Right ventricle myocardium inferior (tissue), 1 donor: ENCODE measurements at places on chromosomes 4 and X. TPM values are rescaled to one million over a fixed set of nuclear protein-coding genes. Genes with fewer than 3 reads are reported as not detected.

- no peak for DNase-seq
Measured at GRCh38 chrX:8520791-8521190, 56.2 kb downstream of the VCX3B start.

GRCh38 chr4:143882892-143883291 is 22.5 kb downstream of the GYPE start:
- DNase-seq, result no peak

DNA sequence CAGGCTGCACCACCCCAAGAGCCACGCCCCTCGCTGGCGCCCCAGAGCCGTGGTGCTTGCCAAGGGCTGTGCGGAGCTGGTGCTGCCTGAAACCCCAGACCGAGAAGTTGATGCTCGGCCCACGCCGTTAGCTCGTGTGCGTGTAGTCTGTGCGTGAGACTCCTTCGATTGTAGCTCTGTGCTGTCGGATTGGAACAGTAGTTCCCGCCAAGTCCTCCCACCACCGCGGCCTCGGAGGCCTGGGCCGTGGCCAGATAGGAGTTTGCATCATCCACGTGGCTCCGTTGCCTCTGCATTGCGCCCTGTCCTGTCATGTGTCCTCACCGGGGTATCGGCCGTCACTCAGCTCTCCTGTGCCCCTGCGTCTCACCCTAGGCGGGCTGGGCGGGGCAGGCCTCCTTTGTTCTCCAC is 24.2 kb downstream of the TNIP2 start:
- DNase-seq, result no peak

DNA sequence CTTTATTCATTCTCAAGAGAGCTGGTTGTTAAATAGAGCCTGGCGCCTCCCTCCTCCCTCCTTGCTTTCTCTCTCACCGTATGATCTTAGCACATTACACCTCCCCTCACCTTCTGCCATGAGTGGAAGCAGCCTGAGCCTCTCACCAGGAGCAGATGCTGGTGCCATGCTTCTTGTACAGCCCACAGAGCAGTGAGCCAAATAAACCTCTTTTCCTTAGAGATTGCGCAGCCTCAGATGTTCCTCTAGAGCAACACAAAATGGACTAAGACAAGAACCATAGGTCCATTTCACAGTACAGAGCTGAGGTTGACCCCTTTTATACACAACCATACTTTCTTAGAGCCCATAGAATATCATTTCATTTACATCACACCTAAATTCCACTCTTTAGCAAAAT is 10.1 kb upstream of the TMEM144 start:
- DNase-seq, result no peak

DNA sequence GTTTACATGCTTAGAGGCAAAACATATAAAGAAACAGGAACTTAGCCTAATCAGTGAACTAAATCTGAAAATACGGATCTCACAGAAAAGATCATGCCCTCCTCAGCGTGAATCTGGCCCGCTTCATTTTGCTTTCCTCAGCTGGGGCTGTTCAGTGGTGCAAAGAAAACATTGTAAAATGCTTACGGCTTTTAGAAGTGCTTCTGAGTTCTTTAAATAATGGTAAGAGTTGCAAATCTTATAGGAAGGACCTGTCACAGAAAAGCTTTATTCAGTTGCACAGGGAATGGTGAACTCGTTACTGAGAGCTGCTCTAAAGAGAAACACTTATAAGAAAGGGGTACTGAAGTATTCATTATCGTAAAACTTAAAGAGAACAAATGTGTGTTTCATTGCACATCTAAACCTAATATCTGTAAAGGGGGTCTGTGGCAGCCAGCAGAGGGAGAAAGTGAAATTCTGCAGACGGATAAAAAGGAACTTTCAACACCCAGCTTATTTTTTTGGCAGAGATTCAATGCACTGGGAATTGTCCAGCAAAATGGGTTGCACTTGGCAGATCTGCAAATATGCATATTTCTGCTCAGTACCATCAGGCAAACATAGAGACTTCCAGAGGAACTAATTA is 139.2 kb upstream of the ANK2 start:
- DNase-seq, result no peak

DNA sequence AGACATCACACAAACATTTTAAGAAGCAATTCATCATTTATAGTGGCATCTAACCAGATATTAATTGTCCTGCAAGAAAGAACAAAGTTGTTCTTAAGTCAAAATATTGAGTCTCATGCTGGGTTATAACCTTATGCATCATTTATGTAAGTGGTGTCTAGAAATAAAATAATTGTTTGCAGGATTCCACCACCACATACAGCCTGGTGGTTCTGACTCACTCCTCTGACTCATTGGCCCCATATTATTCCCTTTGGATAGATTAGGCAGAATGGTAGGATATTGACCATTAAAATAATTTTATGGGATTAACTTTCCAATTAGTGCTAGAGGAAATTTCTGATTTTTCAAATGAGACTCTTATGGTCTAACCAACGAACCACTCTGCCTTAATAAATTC is 384.5 kb downstream of the GRXCR1 start:
- DNase-seq, result no peak

ARHGAP6 gene
- total RNA-seq, result 3.8 TPM

EGF gene
- 13.1 TPM for total RNA-seq

SORBS2 gene
- 828 TPM for total RNA-seq
